SIG-M5 (cell line): ENCODE measurements at places on chromosomes 2 and 18.

DNA sequence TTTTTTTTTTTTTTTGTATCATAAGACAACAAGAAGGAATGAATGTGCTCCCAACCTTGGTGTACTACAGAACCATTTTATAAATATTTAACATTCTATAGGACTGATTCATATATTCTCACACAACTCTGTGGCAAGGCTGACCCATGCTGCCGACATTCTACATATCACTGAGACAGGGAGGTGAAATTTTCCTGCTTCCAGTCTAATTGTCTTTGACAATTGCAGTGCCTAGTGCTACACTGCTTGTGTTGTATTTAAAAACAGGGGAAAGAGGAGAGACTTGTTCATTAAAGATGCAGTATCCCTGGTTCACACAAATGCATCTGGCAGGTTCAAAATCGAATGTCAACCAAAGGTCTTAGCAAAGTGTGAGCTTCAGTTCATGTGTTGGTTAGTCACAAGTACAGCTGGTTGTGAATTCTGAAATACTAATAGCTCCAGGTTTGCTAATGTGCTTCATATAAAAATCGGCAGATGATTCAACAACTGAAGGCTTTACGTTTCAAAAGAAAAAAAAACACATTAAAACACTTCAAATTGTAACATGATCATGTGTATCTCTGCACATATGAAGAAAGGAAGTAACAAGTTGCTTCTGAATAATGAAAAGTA, 130.8 kb downstream of the FIGN start:
- no peak for DNase-seq

DNA sequence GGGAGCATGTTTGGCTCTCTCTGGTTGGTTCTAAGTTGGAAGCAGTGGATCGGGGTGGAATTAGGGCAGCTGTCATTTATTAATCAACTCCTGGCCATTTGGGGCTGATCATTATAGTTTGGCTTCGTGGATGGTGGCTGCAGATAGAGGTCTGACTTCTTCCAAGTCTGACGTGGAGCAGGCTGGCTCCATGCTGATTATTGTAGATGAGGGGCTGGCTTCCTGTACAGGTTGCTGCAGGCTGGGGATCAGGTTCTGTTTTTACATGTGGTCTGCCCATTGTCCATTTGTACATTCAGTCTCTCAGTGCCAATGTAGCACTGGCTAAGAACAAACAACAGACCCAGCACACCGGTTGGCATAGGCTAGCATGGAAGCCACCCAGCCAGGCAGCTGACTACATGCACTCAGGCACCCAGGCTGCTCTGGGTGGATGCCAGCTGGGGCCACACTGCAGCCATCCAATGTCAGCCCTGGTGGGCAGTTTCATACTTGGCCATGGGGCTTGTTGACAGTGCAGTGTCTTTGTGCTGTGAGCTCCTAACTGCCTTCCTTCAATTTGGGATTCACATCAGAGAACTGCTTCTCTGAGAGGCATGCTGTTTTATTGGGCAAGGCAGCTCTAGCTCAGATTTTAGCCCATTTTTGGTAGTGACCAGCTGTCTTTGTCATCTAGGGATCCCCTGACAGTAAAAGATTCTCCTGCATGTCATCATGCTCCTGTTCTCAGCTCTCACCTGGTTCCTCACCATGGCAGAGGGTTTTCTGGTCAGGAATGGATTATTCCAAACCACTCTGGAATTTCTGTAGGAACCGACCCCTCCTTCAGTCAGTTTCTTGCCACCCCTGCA, 25.4 kb downstream of the NPAS2 start:
- no peak for DNase-seq

DNA sequence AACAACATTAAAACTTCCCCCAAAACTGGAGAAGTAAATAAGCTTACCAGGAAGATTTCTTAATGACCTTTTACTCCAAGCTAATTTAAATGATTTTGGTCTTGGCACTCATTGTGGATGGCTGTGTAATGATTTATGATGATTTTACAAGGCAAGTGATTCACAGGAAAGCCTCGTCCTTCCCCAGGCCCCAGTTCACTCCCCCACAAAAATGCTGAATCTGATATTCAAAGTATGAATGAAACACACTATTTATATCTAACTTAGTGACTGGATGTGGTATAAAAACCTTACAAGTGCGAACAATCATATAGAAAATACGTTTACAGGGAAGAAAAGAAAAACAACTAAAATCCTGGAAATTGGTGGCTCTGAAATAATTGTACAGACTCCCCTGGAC, 49.8 kb downstream of the ZNF516 start:
- DNase-seq = no peak

DNA sequence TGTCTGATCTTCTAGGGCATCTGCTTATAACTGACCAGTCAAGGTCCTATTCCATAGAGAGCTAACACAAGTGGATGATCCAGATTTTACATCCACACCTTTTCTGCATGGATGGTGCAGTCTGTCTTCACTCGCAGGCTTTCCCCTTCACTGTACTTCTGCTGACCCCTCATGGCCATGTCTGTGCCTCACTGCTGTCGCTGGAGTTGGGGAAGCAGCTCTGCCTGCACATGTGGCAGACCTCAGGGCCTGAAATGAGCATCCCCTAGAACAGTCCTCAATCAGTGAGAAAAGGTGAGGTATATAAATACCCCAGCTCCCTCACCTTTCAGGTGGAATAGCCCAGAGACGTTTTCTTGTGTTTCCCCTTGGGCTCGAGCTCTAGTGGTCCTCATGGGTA, 233.8 kb downstream of the ANKRD36B start:
- no peak for DNase-seq

DNA sequence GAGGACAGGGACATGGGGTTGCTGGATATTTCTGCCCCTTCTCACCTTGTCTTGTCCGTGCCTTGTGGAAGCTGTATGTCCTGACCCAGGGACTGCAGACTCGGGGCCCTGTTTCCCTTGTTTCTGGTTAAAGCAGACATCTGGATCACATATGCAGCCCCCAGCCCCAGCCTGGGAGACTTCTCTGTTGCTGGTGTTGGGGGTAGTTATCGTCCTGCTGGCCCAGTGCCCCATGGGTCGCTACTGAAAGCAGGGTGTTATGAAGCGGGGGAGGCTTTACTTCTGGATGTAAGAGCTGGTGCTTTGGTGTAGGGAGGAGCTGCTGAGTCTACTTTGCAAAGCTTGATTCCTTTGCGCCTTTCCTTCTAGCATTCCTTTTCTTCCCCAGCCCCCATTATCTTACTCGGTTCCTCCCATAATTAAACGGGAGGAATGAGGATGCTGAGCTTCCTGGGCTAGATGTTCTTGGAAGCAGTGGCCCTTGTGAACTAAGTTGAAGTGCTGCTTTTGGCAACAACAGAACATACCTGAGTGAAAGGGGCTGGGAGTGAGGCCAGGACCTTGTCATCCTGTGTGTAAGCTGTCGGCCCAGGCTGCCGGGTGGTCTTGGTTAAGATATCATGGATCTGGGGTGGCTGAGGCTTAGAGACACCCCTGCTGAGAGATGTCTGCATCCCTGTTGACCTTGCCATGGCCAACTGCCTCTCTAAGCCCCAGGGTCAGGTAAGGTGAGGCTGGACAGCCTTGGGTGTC, 3.4 kb downstream of the TET3 start:
- DNase-seq = no peak

GRCh38 chr2:144325086-144325485, 194.8 kb downstream of the ZEB2 start:
- no peak for DNase-seq

- DNase-seq = no peak
Measured at GRCh38 chr2:164420787-164421186, 200.5 kb downstream of the GRB14 start.

DNA sequence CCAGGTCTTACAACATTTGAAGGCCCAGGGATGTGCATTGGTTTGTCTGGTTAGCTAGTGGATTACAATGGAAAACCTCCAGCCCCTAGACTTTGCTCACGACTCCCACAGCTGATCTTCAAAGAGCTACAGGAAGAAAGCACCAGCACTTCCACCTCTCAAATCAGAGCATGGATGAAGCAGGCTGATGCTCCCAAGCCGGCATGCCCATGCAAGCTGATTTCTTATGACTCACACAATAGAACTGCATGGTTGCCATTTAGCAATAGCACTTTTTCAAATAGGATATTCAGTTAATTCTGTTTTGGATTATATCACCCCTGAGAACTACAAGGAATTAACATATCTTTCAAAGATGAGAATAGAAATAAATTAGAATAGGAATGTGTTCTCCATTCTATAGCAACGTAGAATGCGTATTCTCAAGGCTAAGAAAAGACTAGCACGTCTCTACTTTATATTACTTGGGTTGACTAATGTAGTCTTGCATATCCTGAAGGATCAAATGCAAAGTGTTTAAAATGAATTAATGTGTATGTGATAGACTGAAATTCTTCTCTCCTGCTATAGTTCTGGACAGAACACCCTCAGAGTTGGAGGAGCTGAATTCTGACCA, 292.4 kb downstream of the TRIB2 start:
- no peak for DNase-seq

DNA sequence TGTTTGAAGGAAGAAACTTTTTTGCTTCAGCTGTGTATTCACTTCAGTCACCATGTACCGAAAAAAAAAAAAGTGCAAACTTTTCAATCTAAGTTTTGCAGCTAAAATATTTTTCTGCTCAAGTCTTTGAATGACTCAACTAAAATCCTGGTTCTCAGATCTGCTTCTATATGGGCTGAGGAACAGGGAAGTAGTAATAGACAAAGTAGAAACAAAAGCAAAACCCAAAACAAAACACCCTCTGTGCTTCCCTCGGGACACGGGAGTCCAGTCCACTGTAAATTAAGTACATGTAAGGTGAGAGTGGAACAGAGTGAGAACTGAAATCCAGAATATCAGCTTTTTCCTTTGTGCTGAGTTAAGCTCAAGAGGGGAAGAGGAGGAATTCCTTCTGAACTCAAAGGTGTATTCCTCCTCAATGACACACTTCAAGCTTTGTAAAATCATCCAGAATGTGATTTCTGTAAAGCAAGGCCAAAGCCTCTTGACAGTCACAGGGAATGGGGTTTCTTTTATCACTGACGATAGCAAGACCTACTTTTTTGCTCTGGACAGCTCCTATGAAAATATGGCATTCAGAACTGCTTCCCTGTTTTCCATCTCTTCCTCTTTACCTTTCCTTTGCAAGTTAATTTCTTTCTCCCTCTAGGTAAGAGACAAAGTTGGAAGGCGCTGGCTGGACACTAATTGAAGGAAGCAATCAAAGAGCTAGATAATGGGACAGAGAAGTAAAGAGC, 433.5 kb upstream of the MMADHC start:
- DNase-seq = no peak

- no peak for DNase-seq
Measured at GRCh38 chr2:25566694-25567093, 106.7 kb downstream of the DTNB start.
